ENCODE measurements at places on chromosomes 2 and 18. TPM values are rescaled to one million over a fixed set of nuclear protein-coding genes. Genes with fewer than 3 reads are reported as not detected.

DNA sequence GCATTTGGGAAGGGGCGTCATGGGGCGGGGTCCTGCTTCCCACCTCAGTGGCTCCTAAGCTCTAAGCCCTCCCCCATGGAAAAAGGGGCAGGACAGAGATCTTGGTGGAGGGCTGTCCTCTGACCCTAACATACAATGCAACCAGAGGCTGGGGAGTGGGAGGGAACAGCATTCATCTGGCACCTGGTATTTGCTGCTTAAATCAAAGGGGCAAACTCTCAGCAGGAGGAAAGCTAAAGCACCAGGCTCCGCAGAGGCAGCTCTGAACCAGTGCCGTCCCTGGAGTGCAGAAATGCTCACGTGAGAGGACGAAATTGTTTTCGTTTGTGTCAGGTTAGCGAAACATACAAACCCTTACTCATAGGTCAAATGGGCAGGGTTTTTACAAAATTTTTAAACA lies 92.7 kb upstream of the PXDN start:
- DNase-seq: no peak

DNA sequence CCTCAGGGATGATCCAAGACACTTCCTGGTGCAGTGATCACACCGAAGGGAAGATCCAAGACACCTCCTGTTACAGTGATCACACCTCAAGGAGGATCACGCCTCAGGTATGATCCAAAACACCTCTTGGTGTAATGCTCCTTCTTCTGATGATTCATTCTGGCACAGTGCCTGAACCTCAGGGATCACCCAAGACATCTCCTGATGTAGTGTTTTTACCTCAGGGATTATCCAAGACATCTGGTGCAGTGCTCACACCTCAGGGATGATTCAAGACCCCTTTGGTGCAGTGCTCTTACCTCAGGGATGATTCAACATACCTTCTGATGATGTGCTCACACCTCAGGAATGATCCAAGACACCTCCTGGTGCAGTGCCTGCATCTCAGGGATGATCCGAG lies 124.4 kb downstream of the ASB1 start:
- DNase-seq: no peak

Gene PLEK
- 1.3 TPM for total RNA-seq

DNA sequence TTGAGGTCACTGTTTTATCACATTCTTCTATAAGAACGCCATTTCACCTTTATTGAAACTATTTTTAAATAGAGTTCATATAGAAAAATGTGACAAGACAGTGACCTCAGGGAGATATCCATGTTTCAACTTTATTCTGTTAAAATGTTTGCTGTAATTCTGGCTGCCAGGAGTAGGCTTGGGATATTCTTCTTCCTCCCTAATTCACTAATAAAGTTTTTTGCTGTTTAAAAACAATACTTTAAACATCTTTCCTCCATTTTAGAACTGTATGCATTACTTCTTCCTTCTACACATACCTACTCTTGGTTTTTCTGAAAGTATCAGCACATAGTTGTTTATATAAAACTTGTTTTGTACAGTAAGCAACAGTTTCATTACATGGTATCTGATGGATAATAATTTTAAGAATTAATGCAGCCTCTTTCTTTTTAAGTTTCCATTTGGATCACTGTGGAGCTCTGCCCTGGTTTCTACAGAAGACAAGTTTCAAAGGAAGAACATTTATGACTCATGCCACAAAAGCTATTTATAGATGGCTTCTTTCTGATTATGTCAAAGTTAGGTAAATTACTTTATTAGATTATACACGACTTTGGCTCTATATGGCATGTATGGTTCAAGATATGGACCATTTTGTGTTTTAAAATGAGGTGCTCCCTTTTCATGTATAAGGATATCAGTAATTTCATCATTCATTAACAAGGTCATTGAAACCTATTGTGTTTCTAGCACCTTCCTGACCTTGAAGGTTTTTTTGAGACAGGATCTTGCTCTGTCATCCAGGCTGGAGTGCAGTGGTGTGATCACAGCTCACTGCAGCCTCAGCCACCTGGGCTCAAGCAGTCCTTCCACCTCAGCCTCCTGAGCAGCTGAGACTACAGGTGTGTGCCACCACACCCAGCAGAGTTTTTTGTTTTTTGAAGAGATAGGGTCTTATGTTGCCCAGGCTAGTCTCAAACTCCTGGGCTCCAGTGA lies 7.2 kb downstream of the CPSF3 start:
- no peak for DNase-seq

Gene RAMP1
- 8.6 TPM for total RNA-seq

Gene NAT8
- not detected for total RNA-seq

- no peak for DNase-seq
Measured at GRCh38 chr2:162506706-162507105, 162.8 kb downstream of the GCA start.

Gene ST6GAL2
- 1.3 TPM for total RNA-seq

DNA sequence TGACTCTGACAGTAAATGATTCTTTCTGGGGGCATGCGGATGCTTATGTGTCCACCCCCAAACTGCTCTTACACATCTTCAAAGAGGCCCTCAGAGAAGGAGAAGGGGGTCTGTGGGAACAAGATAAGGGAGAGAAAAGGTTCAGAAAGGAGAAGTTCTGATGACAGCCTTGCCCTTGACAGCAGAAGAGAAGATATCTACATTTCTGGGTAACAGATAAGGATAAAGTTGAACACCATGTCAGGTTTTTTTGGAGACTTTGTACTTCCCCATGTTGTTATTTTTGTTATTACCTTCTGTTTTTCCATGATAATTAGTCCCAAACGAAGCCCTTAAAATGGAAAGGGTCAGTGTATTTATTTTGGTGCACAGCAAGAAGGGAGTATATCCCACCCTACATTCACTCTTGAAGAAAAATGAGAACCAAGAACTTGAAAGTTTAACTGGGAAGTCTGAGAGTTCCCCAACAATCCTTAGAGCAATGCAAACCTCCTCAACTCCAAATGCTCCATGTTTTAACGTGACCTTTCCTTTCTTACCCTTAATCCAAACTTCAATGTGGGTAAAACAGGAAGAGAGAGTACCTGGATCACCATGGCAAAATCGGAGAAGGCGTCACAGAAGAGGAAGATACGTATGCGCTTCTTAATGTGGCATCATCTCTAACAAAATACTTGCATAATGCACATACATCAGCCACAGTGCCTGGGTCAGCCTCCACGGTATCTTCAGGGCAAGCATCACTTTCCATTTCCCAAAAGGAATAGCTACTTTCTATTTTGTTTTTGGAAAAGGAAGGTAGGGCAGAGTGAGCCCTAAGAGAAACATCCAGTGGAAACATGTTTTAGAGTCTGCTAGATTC lies 264.6 kb upstream of the STON1 start:
- no peak for DNase-seq

GRCh38 chr18:32544088-32544487 lies 73.4 kb upstream of the GAREM1 start:
- no peak for DNase-seq

DNA sequence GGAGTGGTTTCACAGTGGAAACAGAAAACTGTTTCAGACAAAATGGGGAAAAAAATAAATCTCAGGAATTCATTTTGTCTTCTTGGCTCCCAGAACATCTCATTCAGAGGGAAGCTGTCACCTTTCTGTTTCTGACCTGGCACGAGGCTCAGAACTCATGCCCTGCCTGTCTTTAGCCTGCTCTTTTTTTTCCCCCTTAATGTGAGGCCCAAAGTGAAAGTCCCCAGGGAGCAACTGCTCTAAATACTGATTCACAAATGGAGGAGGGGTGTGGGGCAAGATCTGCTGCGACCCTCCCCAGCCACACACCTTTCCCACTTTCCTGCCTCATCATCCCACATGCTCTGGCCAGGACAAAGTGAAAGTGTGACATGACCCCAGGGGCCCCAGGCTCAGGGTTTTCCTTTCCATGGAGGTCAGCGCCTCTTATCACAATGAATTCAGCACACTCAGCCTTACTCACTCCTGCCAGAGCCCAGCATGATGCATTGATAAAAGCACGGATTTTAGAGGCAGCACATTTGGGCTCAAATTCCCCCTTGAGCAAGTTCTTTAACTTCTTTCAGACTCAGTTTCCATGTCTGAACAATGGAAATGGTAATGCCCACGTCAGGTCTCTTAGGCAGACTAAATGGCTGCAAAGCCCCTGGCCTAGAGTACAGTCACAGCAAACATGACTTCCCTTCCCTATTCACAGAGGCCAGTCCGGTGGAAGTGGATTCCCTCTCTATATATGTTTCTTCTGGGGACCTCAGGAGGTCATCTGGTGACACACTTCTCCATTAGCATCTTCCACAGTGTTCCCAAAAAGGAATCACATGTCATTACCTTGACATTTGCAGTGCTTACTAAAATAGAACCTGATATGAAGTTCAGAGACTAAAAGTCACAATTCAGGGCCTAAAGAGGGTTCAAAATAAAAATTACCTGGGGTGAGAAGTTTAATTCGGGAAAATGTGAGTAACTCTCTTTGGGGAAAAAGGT lies 55.3 kb upstream of the TMEM163 start:
- no peak for DNase-seq

DNA sequence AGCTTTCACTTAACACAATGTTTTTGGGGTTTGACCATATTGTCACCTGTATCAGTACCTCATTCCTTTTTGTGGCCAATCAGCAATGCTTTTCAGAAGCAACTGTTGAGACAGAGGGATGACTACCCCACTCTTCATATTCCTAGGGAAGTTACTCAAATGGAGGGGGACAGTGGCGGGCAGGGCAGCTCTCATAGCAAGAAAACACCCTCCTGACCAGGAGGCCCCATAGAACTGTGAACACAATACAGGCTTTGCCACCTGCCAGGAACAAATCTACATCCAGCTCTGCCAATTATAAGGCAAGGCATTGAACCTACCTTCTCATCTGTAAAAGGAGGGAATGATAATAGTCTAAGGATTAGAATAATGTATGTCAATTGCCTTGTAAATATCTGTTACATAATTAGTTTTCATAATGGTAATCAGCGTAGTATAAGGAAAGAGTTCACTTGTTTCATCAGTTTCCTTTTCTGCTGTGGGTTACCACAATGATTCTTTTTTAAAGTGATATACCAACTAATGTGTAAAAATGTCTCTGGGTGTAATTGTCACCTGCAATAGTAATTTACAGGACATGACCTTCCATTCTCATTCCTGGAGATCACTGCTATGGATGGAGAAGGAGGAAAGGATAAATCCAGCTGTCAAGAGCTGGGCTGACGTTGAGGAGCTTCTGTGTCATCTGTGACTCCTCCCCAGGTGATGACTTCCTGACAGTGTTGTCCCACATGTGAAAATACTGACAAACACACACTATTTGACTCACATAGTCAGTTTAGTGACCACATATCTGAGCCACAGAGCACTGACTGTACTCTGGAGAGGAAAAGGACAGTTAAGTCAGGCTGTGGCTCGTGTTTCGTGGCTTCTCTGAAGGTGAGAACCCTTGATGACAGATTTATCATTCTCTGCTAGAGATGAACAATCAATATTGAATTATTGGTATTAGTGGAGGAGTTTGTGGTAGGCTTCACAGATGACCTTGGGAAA lies 13.5 kb downstream of the ALPK2 start:
- DNase-seq: peak; percentile 59

GRCh38 chr2:16184341-16184890 lies 244.1 kb downstream of the MYCN start:
- DNase-seq: no peak

Gene CNTNAP5
- total RNA-seq: not detected

Gene POMC
- total RNA-seq: 23.3 TPM

- no peak for DNase-seq
Measured at GRCh38 chr2:46239847-46240181, 57.4 kb upstream of the EPAS1 start.

Gene LONRF2
- total RNA-seq: 0.88 TPM

Gene SERPINB13
- 15.4 TPM for total RNA-seq

Gene SERPINB4
- total RNA-seq: 0.54 TPM

- DNase-seq: no peak
Measured at GRCh38 chr18:76461148-76461547, 33.9 kb downstream of the ZNF516 start.

Gene CTNNA2
- total RNA-seq: not detected

Gene LOXHD1
- total RNA-seq: not detected

DNA sequence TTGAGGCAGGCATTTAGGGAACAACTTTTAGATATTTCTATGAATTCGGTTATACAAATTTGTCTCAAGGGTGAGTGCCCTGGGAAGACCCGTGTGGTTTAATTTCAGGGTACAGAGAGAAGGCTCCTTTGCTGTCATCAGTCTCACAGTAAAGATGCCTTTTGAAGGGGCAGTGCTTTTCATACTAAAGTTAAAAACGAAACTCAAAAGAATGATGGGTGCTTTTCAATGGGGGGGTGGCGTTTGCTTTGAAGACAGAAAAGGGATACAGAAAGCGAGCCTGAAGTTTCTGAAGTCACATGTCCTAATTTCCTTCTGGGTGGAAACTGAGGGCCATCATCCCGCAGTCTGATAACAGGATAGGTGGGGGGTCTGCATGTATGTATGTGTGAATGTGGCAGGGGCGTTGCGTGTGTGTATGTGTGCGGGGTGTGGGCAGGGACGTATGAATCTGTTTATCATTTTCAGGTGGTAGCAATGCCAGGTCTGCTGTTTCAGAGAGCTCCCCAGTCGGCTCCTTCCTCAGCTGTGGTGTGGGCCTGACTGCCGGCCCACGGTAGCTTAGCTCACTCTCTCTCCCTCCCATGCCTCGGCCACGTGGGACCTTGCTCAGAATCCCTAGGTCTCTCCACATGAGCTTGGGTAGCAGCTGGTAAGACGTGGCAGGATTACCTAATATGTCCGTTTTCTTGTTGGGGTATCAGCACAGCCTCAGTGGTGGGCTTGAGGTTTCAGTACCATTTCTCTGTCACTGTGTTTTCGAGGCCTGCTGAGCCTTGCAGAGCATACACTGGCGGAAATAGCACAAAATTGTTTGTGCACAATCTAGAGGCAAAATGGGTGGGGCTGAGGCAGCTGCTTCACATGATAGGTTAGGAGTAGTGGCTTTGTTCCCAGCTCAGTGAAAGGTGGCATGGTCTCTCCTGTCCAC lies 32.7 kb downstream of the ARHGAP25 start:
- no peak for DNase-seq

- no peak for DNase-seq
Measured at GRCh38 chr2:191686729-191687128, 8.8 kb downstream of the NABP1 start.

- no peak for DNase-seq
Measured at GRCh38 chr2:58473165-58473564, 232.0 kb upstream of the FANCL start.

DNA sequence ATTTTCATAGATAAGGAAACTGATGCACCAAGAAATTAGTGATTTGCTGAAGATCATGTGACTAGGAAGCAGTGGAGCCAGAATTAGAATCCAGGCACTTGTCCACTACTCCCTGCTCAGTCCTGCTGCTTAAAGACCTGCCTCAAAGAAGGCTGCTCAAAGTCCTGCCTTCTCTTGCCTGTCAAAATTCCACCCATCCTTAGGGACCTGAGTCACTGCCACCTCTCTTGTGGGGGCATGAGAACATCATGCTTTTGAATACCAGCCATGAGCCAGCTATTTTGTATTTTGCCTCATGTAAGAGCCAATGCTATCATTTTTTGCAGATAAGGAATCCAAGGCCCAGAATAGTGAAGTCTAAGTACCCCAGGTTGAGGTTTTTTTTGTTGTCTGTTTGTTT lies 47.1 kb downstream of the DDX1 start:
- DNase-seq: no peak

Gene PMAIP1
- 13.0 TPM for total RNA-seq

Gene CACNB4
- 4.1 TPM for total RNA-seq

Data from lower leg skin (tissue), 4 donors.